ENCODE measurements at places on chromosomes 5 and 9.

- no peak for DNase-seq
Observed at GRCh38 chr9:36818965-36819870, 214.8 kb downstream of the PAX5 start.

DNA sequence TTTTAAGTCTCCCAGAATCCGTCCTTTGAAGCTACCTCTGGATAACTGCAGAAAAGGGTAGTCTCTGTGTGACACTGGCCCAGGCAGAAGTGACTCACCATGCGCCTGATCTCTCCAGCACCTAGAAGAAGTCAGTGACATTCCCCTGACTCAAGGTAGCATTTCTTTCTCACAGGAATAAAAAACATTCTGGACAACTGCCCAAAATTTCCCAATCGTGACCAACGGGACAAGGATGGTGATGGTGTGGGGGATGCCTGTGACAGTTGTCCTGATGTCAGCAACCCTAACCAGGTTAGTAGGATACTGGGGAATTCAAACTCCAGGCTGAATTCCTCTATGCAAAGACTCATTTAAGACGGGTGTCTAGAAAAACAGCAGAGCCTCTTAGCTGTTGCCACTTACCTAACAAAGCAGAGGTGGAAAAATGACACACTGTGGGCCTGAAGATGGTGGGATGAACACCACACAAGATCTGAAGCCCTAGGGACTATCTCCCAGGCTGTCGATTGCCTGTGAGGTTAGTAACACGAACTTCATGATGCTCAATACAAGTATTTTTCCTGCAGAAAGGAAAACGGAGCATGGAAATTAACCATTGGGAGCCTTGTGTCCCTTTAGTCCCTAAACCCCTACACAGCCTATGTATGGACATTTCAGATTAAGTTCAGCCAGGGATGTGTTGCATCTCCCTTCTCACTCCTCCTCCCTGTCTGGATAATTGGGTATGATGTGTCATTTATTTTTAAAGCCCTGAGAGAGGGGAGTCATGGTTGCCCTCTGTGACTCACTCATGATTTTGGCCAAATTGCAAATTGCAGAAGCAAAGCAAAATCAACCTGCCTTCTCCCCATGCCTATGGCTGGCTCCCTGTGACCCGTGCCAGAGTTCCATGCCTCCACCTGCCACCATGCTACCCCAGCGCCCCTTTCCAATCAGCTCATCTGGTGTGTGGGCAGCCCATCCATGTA lies 37.2 kb downstream of the THBS4 start:
- no peak for DNase-seq

GRCh38 chr9:97774673-97775072 lies 77.5 kb upstream of the XPA start:
- no peak for DNase-seq

DNA sequence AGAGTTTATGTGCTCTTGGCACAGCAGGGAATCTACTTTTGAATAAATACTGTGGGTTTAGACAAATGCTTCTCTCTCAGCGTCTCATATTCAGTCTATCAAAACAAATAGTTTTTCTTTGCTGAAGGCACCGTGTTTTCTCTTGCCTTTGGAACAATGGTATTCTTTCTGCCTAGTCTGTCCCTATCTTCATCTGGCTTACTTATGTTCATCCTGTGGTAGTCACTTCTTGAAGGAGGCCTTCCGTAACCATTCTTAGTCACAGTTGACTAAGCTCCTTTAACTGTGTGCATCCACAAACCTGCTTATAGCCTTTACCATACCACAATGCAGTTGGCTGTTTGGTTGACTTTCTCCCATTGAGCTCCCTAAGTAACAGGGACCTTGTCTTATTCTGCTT lies 45.9 kb downstream of the LARP1 start:
- DNase-seq: no peak

GRCh38 chr5:21168557-21168956 lies 1180.6 kb upstream of the CDH18 start:
- no peak for DNase-seq

DNA sequence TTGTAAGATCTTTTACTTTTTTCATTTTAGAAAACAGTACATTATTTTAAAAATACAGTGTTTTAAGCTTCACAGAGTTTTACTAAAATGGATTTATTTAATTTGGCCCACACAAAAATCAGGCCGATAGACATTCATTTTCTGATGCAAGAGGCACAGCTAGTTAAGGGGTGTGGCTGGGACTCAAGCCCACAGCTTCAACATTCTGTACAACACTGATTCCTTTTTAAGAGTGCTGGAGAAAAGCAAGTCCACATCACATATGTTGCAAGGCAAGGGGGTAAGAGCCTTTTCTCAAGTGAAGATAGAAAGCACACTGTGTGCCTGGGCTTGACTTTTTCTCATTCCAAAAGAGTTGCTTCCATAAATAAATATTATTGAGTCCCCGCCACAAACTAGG lies 195.9 kb downstream of the RFK start:
- DNase-seq: no peak

DNA sequence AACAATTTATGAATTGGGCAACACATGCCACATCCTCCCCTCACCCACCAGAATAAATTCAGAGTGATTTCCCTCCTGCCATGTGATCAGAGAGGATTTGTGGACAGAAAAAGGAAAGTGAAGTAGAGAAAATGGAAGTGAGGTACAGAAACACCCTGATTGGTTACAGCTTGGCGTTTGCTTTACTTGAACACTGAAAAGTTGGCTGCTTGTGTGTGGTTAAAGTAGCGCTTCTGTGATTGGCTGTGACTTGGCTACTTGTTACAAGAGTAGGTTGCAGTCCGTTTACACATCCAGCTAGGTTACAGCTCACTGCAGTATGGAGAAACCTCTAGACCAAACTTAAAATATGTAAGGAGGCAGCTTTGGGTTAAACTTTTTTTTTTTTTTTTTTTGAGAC lies 205.2 kb upstream of the ZNF608 start:
- no peak for DNase-seq

- no peak for DNase-seq
Observed at GRCh38 chr5:123007182-123007581, 29.3 kb downstream of the PPIC start.

DNA sequence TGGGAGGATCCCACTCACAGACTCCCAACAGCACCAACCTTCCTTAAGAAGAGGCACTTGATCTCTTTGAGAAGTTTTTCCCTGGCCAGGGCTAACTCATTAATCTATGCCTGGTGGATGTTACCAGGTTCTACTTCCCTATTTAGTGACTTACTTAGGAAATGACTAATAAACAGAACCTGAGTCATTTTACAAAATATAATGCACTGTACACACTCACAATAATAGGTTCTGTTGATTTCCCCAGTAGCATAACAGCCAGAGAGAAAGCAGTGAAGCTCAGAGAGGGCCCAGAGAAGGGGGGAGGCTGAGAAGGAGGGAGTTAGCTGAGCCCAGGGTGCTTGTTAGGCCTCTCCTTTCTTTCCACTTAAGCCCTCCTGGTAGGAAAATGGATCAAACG lies 27.1 kb downstream of the FRMD3 start:
- DNase-seq: no peak

DNA sequence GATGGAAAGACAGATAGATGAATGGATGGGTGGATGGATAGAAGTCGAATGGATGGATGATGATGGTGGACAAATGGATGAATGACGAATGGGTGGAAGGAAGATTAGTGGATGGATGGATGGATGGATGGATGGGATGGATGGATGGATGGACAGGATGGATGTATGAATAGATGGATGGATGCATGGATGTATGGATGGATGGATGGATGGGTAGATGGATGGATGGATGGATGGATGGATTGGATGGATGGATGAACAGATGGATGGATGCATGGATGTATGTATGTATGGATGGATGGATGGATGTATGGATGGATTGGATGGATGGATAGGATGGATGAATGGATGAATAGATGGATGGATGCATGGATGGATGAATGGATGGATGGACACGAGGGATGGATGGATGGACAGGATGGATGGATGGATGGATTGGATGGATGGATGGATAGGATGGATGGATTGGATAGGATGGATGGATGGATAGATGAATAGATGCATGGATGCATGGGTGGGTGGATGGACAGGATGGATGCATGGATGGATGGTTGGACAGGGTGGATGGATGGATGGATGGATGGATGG lies 52.4 kb downstream of the DUSP1 start:
- DNase-seq: no peak

GRCh38 chr9:136821826-136822544 lies 14.2 kb downstream of the RABL6 start:
- DNase-seq: no peak

DNA sequence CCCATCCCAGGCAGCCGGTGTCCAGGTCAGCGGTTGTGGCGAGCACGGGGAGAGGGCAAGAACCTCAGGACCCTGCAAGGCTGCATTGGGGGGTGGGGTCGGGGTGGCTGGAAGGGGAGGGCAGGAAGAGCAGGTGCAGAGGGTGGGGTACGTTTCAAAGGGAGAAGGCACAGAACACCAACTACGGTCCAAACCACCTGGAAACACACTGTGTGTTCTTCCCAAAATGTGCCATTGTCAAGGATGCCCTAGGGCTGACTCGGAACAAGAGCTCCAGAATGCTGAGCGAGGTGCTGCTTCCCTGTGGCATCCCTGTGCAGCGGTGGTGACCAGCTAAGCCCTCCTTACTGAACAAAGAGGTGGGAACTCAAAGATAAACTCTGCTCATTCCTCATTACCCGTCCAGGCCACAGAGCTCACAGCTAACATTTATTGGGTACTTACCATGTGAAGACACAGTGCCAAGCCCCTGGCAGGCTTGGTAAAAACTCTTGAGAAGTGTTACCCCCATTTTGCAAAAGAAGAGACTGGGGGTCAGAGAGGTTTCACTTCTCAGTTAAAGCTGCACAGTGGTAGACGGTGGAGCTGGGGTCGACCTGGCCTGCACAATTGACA lies 153.8 kb downstream of the COL23A1 start:
- DNase-seq: no peak

- no peak for DNase-seq
Observed at GRCh38 chr5:170151097-170151831, 45.6 kb downstream of the FOXI1 start.

- no peak for DNase-seq
Observed at GRCh38 chr9:76610011-76610352, 151.0 kb downstream of the GCNT1 start.

DNA sequence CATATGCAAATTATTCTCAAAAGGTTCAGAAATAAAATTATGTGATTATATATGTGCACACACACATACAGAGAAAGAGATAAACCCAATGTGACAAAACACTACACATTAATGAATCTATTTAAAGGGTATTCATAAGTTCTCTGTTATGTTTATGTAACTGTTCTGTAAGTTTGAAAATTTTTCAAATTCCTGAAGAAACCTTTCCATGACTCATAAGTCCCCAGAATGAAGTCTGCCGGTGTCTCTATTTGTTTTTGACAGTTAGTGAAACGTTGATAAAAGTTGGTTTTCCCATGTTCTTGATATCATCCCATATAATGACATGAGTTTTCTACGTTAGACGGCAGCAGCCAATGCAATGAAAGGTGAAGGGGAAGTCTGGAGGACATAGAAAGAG lies 199.5 kb upstream of the PUM3 start:
- DNase-seq: no peak

- peak; percentile 1 for DNase-seq
Observed at GRCh38 chr5:42720251-42720650, 36.4 kb upstream of the CCDC152 start.

GRCh38 chr5:103217101-103217500 lies 41.5 kb upstream of the MACIR start:
- DNase-seq: no peak

DNA sequence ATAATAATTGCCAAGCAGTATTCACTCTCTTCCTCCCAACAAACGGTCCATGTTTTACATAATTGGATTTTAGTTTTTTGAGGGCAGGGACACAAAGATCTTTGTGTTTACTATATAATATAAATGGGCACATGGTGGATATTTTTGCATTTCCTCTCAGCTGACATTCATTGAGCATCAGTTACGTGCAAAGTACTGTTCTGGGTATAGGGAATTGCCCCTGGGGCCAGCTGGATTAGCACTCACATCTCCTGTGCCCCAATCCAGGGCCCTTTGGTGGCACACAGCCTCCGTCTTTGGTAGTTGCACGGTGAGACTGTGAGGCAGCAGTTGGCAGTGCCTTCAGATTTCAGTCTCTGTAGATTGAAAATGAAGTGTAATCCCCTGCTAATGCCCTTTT lies 1.6 kb downstream of the TDRD7 start:
- DNase-seq: no peak

DNA sequence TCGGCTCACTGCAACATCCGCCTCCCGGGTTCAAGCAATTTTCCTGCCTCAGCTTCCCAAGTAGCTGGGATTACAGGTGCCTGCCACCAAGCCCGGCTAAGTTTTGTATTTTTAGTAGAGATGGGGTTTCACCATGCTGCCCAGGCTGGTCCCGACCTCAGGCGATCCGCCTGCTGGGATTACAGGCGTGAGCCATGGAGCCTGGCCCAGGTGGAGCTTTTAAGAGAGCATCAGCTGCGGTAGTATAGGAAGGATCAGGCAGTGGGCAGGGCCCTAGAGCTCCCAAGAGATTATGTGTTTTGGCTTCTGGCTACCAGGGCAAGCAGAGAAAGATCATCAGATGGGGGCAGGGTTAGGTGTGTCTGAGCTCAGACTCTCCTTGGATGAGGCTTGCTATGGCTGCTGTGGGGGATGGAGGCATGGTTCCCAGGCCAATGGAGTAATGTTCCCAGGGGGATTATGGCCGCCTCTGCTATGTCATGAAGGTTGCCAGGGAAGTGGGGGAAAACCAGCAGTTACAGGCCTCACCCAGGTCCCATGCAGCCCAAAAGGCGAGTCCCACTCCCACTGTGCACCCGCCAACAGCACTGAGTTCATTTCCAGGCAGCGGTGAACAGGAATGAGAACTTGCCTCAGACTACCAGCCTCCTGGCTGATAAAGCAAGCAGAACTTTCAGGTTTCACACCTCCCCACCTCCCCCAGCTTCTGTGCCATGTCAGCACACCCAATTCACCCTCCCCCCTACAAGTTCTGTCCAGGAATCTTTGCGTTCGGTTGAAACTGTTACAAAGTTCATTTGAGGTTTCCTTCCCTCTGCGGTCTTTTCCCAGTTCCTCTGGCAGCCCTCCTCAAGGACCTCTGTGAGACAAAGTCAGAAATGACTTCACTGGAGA lies 507.6 kb downstream of the SPATA31D1 start:
- DNase-seq: no peak

GRCh38 chr5:96242571-96242970 lies 190.5 kb downstream of the PCSK1 start:
- no peak for DNase-seq

GRCh38 chr9:13411791-13412190 lies 132.3 kb upstream of the MPDZ start:
- DNase-seq: no peak

- DNase-seq: no peak
Observed at GRCh38 chr5:68170826-68171558, 44.6 kb upstream of the PIK3R1 start.

DNA sequence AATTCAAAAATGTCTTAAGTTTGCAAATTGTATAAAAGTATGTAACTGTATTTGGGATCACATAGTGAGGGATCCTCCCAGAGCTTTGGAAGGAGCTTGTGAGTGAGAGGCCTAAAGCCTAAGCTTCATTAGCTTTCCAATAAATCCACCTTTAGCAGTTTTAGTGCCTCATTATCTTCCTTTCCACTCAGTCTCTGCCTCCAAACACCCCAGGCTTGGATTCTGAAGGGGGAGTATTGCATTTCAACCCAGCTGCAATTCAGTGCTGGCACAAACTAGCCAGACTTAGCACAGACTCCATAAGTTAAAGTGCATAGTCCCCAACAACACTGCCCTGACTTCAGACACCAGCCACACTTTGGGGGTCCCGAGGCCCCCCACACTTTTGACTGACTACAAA lies 113.5 kb downstream of the SMARCA2 start:
- no peak for DNase-seq
